ENCODE measurements at places on chromosomes 13 and 19. TPM values are rescaled to one million over a fixed set of nuclear protein-coding genes. Genes with fewer than 3 reads are reported as not detected.

DNA sequence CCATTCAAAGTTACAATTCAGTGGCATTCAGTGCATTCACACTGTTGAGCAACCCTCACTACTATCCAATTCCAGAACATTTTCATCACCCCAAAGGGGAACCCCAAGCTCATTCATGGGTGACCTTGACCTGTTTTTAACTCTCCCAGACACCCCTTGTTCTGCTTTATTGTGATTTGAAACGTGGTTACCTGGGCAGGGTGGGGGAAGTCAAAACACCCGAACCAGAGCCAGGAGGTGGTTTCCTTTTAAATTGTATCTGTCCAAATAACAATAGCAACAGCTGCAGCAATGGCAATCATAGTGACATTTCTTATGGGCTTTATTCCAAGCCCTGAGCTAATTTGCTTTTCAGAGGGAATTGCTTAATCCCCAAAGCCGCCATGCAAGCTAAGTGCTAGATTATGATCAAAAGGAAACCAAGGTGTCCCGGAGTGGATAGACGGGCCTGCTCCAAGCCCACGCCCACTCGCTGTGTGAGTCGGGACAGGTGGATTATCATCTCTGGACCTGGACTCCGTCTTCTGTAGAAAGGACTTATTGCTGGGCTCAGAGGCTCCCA, 6.1 kb downstream of the PTGIR start:
- no peak for DNase-seq

- DNase-seq, result no peak
Measured at GRCh38 chr19:27922970-27923369, 1290.0 kb downstream of the UQCRFS1 start.

- no peak for DNase-seq
Measured at GRCh38 chr19:3012621-3013262, 16.3 kb downstream of the TLE2 start.

- DNase-seq, result no peak
Measured at GRCh38 chr13:112781881-112782361, 92.1 kb downstream of the ATP11A start.

DNA sequence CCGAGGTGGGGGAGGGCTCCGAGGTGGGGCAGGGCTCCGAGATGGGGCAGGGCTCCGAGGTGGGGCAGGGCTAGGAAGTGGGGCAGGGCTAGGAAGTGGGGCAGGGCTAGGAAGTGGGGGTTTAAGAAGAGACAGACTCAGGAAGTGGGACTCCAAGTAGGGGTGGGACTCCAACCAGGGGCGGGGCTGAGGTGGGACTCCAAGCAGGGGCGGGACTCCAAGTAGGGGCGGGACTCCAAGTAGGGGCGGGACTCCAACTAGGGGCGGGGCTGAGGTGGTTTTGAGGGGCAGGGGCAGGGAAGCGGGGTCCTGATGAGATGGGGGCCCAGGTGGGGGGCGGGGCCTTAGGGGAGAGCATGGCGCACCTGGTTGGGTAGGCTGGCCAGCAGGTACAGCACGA, 13.6 kb downstream of the CFD start:
- DNase-seq, result no peak

DNA sequence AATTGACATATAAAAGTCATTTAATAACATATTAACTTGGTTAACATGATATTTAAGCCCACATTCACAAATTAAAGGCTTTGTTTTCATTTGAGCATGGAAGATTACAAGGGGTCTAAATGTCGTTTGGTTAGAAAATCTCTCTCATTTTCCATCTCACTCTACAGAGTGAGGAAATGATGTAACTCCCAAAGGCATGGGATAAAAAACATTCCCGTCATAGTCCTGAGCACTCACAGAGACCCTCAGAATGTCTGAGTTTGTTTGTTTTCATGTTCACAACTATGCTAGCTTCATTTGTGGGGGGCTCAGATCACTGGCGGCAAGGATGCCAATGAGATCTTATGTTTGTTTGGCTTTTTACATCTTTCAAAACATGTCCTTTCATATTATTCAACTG, 307.5 kb downstream of the TBC1D4 start:
- no peak for DNase-seq

- no peak for DNase-seq
Measured at GRCh38 chr13:27654059-27654458, 32.4 kb downstream of the POLR1D start.

GRCh38 chr19:10636304-10636972, 11.1 kb downstream of the SLC44A2 start:
- no peak for DNase-seq

DNA sequence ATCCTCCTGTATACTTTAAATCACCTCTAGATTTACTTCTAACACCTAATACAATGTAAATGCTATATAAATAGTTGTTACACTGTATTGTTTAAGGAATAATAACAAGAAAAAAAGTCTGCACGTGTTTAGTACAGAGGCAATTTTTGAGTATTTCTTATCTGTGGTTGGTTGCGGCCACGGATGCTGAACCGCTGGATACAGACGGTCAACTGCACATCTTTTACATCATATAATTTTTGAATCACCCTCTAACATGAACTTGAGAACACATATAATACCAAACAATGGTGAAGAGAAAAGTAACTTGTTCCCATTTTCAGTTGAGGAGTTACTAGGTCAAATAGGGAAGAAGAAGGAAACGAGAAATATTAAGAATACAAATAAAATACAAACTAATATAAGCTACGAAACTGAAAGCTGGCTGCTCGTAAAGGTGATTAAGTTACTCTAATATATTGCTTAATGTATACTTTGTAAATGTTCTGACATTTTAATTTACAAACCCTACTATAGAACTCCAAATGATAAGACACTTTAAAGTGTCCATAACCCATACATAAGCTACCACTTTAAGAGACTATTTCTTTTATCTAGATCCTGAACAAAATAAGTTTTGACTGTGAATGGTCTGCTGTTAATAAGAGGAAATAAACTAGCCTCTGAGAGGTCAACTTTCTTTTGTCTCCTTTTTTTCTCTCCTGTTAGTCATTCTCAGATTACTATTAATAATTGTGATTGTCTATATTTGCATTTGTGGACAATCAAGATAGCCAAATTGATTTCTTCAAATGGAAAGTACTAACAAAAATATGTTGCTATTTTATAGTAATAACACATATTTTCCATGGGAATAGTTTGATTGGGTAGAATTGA, 457.4 kb downstream of the DIAPH3 start:
- DNase-seq, result no peak

DNA sequence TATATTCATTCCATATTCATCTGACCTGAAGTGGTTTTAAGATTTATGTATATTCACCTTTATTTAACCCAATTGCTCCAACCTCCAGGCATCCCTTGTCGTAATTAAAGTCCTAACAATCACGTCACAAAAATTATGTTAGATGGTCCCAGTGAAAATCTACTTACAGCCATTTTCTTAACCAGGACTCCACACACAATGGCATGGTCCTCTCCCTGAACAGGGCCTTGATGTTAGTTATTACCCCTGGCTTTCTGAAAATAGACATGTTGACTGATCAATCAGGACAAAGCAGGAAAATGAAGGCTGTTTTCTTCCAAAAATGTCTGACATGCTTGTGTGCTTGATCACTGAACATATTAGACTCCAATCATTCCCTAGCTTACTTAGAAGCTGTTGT, 542.7 kb upstream of the SLITRK5 start:
- no peak for DNase-seq

GRCh38 chr19:38759590-38760003, 13.7 kb downstream of the LGALS7 start:
- no peak for DNase-seq

GRCh38 chr19:34336781-34337271, 28.2 kb upstream of the GPI start:
- no peak for DNase-seq

DNA sequence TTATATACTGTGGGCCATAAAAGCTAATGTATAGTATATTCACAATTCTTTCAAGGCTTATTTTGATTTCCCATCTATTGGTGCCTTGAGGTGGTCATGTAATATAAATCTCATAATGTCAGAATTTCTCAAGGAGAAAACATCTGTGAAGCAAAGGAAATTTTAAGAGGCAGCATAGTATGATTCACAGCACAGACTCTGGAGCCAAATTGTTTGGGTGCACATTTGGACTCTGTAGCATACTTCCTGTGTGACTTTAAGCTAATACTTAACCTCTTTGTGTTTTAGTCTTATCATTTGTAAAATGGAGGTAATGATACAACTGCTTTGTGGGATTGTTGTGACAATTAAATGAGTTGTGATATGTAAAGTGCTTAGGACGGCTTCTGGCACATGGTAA, 67.6 kb downstream of the PIBF1 start:
- DNase-seq, result no peak

DNA sequence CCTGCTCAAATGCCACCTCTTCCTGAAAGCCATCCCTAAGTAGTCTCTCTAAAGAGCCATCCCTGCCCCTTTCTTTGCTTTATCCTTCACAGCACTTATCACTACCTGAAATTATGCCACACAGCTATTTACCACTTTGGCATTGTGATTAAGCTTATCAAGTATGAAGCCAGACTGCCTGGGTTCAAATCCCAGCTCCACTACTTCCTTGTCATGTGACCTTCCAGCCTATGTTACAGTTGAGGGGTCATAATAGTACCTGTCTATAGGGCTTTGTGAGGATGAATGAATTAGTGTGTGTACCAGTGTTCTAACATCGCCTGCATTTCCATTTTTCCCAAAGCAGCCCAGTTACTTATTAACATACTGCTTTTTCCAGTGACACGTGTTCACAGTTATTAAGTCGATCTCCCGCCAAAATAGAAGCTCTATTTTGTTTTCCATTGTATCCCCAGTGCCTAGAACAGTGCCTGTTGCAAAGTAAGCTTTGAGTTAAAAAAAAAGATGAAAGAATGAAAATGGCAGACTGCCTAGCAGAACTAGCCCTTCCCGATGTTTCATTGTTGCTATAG, 32.8 kb downstream of the ZSWIM9 start:
- DNase-seq, result peak; percentile 14

DNA sequence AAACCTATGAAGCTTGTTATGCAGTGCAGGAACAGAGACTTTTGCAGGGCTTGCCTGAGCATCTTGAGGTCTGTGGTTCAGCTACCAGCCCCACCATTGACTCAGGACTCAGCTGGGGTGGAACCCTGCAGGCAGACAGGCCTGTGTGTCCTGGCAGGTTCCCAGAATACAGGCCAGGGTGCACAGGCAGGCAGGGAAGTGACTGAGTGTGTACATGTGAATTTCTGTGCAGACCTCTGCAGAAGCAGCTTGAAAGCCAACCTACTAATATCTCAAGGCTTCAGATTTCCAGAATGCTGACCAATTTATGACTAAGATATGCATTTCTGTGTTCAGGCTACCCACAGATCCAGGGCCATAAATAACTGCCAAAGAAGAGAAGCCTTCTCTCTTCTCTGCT, 254.4 kb downstream of the DLEU7 start:
- no peak for DNase-seq

GRCh38 chr13:46747031-46747820, 49.7 kb downstream of the ESD start:
- DNase-seq, result no peak

- no peak for DNase-seq
Measured at GRCh38 chr13:44972956-44973581, 16.2 kb downstream of the NUFIP1 start.

- no peak for DNase-seq
Measured at GRCh38 chr19:3071768-3072167, 9.5 kb upstream of the TLE5 start.

GRCh38 chr13:23778002-23778652, 111.1 kb downstream of the MIPEP start:
- no peak for DNase-seq

- peak; percentile 85 for DNase-seq
Measured at GRCh38 chr19:17796013-17796837, 1.3 kb downstream of the B3GNT3 start.

- DNase-seq, result peak; percentile 70
Measured at GRCh38 chr19:17757125-17757524, 5.8 kb downstream of the FCHO1 start.

- DNase-seq, result no peak
Measured at GRCh38 chr13:86554066-86554465, 754.8 kb upstream of the SLITRK6 start.

- DNase-seq, result peak; percentile 89
Measured at GRCh38 chr19:17107546-17108452, 32.2 kb downstream of the MYO9B start.

DNA sequence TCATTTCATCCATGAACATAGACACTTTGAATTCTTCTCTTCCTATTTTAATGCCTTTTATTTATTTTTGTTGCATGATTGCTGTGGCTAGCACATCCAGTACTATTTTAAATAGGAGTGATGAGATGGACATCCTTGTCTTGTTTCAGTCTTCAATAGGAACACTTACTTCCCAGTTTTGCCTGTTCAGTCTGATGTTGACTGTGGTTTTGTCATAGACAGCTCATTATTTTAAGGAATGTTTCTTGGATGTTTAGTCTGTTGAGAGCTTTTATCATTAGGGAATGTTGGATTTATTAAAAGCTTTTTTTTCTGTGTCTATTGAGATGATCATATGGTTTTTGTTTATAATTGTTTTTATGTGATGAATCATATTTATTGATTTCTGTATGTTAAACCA, 586.6 kb downstream of the SLITRK1 start:
- no peak for DNase-seq

DNA sequence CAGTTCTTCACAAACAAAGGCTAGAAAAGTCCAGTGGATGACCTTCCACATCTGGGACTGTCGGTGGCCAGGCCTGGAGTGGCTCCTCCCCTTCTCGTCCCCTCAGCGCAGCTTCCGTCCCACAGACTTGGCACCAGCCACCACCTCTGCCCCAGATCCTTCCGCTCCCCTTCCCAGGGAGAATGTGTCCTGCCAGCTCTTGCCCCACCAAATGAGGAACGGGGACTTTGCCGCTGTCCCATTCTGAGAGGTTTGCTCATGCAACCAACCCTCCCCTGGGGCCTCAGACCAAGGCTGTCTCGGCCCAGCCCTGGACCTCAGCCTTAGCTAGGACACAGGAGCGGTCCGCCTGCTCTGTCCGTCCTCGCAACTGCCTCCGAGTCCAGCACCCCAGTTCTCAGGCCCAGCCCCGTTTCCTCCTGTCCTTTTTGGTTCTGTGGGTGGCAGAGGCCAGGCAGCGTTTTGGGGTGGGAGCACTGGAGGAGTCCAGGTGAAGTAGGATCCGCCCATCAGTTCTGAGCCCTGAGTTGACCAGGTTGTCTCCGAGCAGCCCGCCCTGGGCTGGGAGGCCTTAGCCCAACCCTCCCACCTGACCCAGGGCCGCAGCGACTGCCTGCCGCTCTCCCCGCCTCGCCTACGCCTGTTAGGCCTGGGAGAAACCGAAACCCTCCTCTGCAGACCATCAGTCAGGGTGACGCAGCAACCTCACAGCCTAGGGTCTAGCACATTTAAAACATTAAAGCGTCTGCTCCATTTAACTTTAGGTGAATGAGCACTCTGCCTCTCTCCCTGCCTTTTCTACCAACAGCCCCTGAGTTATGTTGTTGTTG, 284.3 kb downstream of the FOXO1 start:
- DNase-seq, result no peak

VSTM1 gene
- not detected for total RNA-seq

C13orf42 gene
- total RNA-seq, result not detected

LHFPL6 gene
- total RNA-seq, result 49.1 TPM

RNF17 gene
- total RNA-seq, result not detected

ZNF546 gene
- 7.9 TPM for total RNA-seq

NTN5 gene
- 1.0 TPM for total RNA-seq

LCP1 gene
- 44.8 TPM for total RNA-seq

PNMA8C gene
- total RNA-seq, result 0.23 TPM

DLEU7 gene
- total RNA-seq, result not detected

PRRG2 gene
- 13.2 TPM for total RNA-seq

GRWD1 gene
- 43.6 TPM for total RNA-seq

PSPN gene
- total RNA-seq, result 1.1 TPM
